ENCODE measurements at places on chromosomes 16 and 17.
A peak's percentile ranks its signal among the peaks of the same experiment; 100 is the strongest.

- DNase-seq: no peak
Observed at GRCh38 chr17:79042421-79043190, 18.6 kb downstream of the C1QTNF1 start.

- DNase-seq: no peak
Observed at GRCh38 chr16:30731411-30731810, 16.8 kb upstream of the PHKG2 start.

- no peak for DNase-seq
Observed at GRCh38 chr17:32769846-32770245, 107.1 kb downstream of the MYO1D start.

DNA sequence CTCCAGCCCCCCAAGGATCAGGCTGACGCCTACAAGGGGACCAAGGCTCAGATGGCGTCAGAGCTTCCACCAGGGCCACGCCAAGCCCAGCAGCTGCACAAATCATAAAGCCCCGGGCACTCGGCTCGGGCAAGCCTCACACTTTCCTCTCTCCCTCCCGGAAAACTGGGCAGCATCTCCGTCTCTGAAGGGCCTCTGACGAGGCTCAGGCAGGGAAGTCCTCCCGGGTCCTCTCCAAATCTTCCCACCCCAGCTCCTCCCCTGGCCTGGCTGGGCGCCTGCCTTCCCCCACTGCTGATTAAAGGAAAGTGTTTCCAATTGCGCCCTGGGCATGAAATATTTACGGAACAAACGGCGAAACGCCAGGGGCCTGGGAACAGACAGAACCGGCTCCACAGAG is 38.5 kb downstream of the PIEZO1 start:
- DNase-seq: no peak

DNA sequence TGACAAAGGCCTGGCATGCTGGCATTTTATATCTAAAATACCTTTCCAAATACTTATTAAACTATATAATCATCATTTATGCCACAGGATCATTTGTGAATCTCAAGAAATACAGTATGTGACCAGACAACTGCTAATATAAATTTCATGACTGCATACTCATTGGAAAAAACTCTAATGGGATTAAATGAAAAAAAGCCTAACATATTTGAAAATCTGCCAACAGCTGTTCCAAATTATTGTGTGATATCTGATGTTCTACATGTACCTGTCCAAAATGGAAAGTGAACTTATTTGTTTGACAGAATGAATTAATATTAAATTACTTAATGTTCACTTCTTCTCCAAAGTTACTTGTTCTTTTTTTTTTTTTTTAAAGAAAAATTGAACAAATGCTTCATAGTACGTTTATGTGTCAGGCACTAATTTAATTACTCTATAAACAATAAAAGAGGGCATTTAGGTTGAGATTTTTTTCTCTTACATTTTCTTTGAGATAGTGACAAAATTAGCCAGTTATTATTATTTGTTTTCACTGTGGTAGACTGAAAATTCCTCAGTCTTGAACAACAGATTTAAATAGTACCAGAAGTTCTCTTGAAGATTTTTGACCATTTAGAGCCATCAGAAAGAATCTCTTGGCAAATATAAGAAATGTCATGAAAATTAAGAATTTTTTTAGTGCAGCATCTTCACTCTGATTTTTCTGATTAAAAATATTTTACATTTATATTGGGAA is 114.0 kb downstream of the FTO start:
- no peak for DNase-seq

GRCh38 chr17:879546-880442 is 97.6 kb downstream of the MRM3 start:
- no peak for DNase-seq

DNA sequence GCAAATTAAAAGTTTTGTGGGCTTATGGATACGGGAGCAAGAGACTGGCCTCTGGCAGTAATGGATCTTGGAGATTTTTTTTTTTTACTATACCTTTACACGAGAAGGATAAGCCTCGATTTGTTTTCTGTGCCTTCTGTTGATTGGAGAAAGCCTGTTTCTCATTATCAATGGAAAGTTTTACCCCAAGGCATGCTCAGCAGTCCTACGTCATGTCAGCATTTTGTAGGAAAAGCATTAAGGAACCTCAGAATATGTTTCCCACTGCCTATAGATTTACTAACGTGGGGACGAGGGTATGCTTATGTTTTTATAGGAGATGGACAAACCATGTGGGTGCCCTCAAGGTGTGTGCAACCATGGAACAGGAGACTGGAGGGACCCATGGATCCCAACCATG is 26.8 kb downstream of the CD300LG start:
- DNase-seq: no peak

GRCh38 chr16:73553941-73554660 is 506.2 kb upstream of the ZFHX3 start:
- no peak for DNase-seq

GRCh38 chr17:1435326-1435725 is 20.7 kb downstream of the CRK start:
- no peak for DNase-seq

- no peak for DNase-seq
Observed at GRCh38 chr17:42274812-42275526, 1.2 kb downstream of the STAT5B start.

- DNase-seq: no peak
Observed at GRCh38 chr16:86038926-86039310, 140.0 kb downstream of the IRF8 start.

- peak; percentile 25 for DNase-seq
Observed at GRCh38 chr16:55120408-55120807, 189.7 kb downstream of the IRX5 start.

GRCh38 chr17:14044702-14045101 is 24.6 kb upstream of the COX10 start:
- no peak for DNase-seq

- DNase-seq: no peak
Observed at GRCh38 chr17:63847525-63848249, 5.2 kb upstream of the SMARCD2 start.

DNA sequence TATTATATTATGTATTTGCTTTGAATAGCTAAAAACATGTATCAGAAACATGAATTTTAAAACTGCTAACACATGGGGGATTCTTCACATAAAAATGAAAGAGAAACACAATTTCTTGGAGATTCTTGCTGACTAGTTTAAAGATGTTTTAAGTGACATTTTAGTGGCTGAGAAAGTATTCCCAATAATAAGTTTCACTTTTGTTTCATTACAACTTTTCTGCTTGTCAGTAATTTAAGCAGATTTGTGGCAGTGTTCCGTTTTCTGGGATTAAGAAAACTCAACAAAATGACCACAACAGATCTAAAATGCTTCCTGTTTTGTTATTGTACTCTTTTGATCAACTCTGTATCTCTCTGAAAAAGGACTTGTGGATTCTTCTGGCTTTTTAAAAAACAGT is 75.9 kb downstream of the NLK start:
- DNase-seq: no peak

GRCh38 chr17:76930107-76930506 is 61.9 kb downstream of the MGAT5B start:
- DNase-seq: no peak

- DNase-seq: no peak
Observed at GRCh38 chr17:57210972-57211411, 45.3 kb upstream of the MSI2 start.

DNA sequence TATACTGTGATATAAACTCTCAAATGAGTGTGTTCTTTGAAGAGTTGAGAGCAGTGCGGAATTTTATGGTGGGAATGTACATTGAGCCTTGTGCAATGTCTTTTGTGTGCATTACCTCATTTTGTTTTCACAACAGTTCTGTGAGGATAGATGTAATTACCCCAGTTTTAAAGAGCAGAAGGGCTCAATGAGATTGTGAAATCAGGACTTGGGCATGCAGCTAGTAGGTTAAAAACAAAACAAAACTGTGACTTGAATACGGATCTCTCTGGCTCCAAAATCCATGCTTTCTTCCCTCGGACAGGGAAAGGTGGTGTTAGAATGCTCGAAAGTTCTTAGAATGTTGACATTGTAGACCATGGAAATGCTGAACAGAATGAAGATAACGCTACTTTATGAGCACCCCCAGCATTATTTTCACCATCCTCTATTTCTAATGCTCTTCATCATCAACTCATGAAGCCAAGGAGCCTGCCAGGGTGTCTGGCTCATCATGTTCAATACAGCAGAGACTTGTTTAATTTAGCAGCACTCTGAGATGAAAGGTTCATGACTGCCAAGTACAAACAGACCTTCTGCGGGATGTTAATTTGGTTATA is 17.1 kb downstream of the MRTFB start:
- peak; percentile 15 for DNase-seq

DNA sequence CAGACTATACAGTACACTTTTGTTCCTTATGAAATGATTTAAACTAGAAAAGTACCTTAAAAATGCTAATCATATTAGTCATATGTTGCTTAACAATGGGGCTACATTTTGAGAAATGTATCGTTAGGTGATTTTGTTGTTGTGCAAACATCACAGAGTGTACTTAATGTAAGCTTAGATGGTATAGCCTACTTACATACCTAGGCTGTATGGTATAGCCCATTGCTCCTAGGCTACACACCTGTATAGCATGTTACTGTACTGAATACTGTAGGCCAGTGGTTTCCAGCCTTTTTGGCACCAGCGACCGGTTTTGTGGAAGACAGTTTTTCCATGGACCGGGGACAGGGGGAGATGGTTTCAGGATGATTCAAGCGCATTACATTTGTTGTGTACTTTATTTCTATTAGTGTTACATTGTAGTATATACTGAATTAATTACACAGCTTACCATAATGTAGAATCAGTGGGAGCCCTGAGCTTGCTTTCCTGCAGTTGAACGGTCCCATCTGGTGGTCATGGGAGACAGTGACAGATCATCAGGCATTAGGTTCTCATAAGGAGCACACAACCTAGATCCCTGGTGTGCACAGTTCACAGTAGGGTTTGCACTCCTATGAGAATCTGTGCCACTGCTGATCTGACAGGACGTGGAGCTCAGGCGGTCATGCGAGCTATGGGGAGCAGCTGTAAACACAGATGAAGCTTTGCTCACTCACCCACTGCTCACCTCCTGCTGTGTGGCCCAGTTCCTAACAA is 35.0 kb upstream of the MRC2 start:
- DNase-seq: no peak

DNA sequence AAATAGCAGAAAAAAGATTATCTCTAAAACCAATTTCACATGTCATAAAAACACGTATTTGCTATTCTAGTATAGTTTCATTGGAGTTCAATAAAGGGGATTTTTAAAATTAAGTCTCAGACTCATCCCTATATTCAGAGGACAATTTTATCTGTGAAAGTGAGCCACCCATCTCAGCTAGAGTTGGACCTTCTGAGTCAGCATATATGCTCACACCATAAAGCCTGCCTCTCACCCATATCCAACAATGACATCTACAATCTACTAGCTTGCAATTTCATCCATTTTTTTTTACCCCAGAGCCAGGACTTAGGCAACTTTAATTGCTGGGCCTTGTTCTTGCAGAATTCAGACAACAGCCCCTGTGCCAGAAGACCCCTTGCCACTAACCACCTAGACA is 165.3 kb upstream of the DYNLRB2 start:
- DNase-seq: no peak

DNA sequence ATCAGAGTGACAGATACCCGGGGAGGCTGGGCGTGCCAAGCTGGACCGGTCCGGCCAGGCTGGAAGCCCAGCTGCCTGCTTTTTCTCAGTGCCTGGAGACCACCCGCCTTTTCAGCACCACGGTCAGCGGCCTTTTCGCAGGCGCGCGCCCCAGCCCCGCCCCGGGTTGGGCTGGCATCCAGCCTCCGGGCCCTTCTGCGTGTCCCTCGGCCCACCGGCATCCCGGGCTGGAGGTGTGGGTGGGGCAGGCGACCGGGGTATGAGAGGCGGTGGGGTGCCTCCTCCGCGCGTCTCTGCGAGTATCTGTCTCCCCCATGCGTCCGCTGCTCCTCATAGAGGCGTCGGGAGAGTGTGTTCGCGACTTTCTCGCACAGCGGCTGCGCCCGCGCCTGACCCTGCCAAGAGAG is 102.5 kb downstream of the MRM1 start:
- DNase-seq: peak; percentile 2

GRCh38 chr17:39995438-39995837 is 14.8 kb downstream of the PSMD3 start:
- DNase-seq: no peak

GRCh38 chr16:177981-178667 is 1.6 kb downstream of the HBA1 start:
- DNase-seq: no peak

DNA sequence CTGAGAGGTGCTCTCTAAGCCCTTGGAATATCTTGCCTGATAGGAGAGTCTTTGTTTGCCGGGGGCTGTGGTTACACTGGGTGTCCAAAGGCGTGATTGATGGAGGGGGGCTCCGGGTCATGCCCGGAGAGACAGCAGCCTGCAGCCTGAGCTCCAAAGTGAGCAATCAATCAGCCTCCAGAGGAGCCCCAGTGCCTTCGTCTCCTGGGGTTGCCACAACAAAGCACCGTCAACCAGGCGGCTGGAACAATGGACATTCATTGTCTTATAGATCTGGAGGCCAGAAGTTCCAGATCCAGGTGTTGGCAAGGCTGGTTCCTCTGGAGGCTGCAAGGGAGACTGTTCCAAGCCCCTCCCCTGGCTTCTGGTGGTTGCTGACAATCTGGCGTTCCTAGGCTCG is 24.0 kb upstream of the GINS2 start:
- DNase-seq: no peak

GRCh38 chr17:55577687-55578086 is 66.4 kb upstream of the SMIM36 start:
- no peak for DNase-seq

GRCh38 chr17:53950207-53950857 is 127.6 kb downstream of the KIF2B start:
- DNase-seq: no peak

DNA sequence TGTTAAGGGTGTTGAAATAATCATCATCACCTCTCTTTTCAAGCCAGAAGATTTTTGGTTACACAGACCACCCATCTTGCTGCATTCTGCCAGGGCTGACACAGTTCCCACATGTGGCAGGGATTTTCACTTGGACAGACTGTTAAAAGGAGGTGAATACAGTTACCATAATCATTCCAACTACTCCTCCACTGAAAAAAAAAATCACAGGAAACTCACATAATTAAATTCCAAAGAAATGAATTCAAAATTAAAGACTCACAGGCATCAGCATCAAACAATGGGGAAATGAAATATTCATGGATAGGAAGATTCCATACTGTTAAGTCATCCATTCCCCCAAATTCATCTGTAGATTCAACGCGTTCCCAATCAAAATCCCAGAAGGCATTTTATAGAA is 209.4 kb downstream of the MRTFB start:
- no peak for DNase-seq

DNA sequence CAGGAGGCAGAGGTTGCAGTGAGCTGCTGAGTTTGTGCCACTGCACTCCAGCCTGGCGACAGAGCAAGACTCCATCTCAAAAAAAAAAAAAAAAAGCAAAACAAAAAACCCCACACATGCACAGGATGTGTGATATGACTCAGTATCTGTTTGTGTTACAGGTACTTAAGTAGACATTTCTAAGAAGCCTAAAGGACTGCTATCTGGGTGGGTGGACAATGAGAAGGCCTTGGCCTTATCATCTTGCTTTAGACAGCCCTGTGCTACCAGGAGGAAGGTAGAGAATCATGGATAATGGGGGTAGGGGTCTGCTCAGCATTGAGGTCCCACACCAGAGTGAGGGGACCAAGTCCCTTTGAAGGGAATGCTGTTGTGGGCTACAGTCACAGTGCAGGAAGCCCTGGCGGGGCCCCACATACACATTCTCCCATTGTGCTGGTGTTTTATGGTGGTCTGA is 26.7 kb downstream of the PLD6 start:
- no peak for DNase-seq

- no peak for DNase-seq
Observed at GRCh38 chr16:87253536-87253935, 63.7 kb downstream of the C16orf95 start.

All from GM04504 (cell line).